ENCODE measurements at places on chromosomes 12 and 14.

DNA sequence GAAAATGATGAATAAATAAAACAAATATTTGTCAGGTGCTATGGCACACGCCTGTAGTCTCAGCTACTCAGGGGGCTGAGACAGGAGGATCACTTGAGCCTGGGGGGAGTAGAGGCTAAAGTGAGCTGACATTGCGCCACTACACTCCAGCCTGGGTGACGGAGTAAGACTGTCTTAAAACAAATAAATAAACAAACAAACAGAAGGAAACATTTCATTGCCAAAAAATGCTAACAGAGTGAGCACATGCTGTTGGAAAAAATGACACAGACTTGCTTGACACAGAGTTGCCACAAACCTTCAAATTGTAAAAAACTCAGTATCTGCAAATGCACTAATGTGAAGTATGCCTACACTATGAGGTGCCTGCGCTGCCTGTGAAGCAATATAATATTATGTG, 50.8 kb upstream of the AP4S1 start:
- DNase-seq, result no peak

DNA sequence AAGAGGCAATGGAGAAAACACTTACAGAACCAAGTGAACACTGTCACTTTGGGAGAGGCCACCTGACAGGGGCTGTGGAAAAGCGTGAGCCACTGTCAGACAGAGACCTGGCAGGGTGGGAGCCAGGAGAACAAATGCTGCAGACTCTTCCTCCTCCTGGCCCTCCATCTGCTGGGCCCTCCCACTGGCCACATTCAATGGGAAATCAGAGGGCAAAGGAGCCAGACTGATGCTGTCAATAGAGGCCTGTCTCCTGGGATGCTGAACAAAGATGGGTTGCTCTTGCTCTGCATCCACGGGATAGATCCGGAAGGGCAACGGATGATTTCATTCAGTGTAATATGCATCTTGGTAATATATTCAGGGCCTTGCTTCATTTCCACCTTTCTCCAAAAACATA, 44.9 kb upstream of the BCAT1 start:
- no peak for DNase-seq

GRCh38 chr12:107992029-107992428, 137.1 kb upstream of the WSCD2 start:
- DNase-seq, result no peak

DNA sequence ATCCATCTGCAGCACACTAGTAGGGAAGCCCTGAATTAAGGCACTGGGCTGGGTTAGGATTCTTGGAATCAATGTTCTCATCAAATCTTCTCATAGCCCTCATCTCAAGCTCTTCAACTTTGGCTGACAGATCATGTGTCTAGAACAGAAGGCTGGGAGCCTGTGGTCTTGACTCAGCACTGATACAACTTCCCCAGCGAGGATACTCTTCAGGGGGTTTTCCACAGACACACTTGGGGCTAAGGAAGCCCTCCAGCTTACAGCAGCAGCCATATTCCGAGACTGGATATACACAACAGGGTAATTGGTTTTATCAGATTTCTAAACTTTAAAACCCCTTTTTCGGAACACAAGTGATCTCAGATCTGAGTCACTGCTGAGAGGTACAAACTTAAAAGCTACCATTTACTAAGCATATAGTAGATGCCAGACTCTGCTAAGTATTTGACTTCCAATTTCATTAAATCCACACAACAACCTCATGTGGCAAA, 3.5 kb downstream of the FMNL3 start:
- no peak for DNase-seq

DNA sequence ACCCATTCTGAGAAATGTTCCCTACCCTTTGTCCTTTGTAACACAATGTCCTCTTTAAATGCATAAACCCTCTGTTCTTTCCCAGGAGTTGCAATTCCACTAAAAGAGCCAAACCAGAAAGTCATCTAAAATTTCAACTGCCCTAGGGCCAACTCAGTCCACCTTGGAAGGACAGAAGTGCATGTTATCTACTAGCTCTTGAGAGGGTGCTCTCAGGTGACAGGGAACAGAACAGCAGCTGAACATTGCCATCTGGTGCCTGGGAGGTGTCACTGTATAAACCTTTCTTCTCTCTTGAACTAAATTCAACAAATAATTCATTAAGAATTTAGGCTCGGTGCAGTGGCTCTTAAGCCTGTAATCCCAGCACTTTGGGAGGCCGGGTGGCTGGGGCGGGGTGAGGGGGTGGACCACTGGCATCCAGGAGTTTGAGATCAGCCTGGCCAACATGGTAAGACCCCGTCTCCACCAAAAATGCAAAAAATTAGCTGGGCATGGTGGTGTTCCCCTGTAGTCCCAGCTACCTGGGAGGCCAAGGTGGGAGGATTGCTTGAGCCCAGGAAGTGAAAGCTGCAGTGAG, 10.3 kb upstream of the FERMT2 start:
- DNase-seq, result no peak

Data from activated CD8-positive, alpha-beta memory T cell treated with anti-CD3 and anti-CD28 coated beads for 48 hours (primary cell).